ENCODE measurements at places on chromosomes 2 and 18.

GRCh38 chr2:71613953-71614925 lies 160.9 kb downstream of the DYSF start:
- no peak for DNase-seq

DNA sequence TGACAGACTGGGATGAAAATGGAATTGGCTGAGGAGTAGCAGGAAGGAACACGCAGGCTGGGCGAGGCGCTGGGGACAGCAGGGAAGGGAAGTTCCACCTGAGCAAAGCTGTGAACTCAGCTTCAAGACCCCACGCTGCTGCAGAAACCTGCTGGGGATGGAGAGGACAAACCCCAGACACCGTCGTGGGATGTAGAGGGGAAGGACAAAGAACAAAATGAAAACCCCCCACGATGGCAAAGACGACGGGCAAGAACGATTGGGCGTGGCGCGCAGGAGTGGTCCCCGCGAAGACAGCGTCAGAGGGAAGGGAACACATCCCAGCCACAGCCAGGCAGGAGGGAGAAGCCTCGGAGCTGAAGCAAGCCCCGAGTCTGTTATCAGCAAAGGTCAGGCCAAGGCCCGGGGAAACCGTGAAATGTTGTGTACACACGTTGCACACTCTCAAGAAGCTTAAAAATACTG lies 222.9 kb downstream of the NDUFA10 start:
- no peak for DNase-seq

GRCh38 chr2:55112229-55113031 lies 62.2 kb upstream of the RTN4 start:
- DNase-seq: peak; percentile 25

DNA sequence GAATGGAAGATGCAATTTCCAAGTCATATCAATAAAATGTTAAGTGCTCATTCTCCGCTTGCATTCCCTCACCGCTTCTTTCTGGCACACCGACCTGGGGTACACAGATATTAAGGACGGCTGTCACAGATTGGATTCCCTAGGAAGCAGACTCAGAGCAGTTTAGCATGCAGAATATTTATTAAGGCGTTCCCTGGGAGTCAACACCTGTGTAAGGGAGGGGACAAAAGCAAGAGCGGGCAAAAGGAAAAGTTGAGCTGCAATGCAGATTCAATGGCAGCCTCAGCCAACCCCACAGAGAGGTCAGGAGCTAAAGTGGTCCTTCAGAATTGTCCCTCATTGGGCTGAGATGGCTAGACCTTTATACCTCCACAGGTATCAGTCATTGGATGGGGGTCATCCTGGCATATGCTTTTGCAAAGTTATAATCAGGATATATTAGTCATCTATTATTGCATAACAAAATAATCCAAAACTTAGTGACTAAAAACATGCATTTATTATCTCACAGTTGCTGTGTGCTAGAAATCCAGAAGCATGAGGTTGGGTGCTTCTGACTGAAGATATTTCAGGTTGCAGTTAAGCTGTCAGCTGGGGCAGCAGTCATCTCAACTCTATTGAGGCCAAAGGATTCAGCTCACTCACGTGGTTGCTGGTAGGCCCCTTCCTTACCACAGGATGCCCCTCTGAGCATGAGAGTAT lies 27.0 kb upstream of the INO80D start:
- DNase-seq: no peak

GRCh38 chr2:164066095-164066494 lies 330.3 kb upstream of the FIGN start:
- DNase-seq: no peak

- peak; percentile 6 for DNase-seq
Measured at GRCh38 chr2:208783184-208783583, 376.6 kb downstream of the PTH2R start.

GRCh38 chr2:119233326-119234020 lies 9.8 kb downstream of the STEAP3 start:
- DNase-seq: no peak
